Globus pallidus (tissue), 1 donor: ENCODE measurements at places on chromosomes 1 and 21.
A peak's percentile ranks its signal among the peaks of the same experiment; 100 is the strongest.

DNA sequence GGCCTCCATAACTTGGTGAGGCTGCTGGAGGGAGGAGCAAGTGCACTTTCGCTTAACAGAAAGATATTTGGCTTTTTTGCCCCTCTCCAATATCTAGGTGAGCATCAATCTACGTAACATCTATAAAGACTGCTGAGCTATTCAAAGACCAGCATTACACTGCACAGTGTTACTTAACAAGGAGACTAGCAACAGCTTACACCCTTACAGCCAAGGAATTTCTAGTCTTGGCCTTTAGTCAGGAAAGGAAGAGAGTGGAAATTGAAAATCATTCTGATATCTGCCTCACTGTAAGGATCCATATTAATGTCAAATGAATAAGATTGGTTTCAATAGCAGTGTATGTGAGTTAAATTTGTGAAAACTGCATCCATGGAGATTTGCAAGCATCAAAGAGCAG, 163.9 kb upstream of the DUSP10 start:
- DNase-seq, result no peak

GRCh38 chr1:193479187-193479586, 292.8 kb upstream of the B3GALT2 start:
- DNase-seq, result no peak

DNA sequence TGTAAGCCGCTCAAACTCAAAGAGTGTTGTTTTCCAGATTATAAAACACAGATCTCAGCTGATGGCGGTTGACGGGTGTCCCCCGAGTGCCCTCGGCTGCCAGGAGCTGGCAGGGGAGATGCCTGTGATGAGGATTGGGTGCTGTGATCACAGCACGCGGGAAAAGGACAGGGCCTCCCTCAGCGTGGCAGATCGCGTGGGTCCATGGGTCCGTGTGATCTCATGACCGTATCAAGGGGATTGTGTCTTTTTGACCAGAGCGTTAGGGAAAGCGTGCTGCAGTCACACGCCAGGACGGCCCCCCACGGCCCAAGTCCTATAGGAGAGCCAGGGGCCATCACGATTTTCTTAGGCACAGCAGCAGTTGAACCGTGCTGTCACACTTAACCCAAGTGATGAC, 51.9 kb downstream of the PDE9A start:
- DNase-seq, result no peak

GRCh38 chr1:180199018-180199417, 31.0 kb upstream of the LHX4 start:
- no peak for DNase-seq

GRCh38 chr1:63924600-63924999, 150.8 kb downstream of the ROR1 start:
- no peak for DNase-seq

DNA sequence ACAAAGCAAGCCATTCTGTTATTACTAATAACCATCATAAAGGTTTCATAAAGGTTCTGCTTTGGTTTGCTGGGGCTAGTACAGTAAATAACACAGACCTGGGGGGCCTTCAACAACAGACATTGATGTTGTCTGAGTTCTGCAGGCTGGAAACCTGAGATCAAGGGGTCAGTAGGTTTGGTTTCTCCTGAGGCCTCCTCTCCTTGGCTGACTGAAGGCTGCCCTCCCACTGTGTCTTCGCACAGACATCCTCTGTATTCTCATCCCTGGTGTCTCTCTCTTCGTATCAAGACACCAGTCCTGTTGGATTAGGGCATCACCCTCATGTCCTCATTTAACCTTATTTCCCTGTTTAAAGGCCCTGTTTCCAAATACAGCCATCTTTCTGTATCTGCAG, 37.3 kb downstream of the HUNK start:
- DNase-seq, result no peak

DNA sequence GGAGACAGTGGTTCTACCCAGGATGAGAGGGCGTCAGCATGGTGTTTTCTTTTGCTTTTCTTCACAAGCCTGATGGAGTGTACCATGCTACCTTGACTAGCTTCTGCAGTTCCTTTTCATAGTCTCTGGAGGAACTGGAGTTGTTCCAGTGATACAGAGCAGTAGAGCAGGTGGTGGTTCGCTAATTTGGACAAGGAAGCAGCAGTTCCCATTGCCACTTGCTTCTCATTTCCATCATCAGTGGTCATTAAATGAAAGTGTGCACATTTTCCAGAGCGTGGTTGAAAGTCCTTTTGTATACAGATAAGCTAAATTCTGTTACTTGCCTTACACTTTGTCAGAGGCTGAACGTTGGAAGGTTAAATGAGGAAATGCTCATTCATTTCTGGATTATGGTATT, 182.3 kb downstream of the C1orf21 start:
- DNase-seq, result no peak

- DNase-seq, result no peak
Observed at GRCh38 chr1:203536980-203537455, 43.1 kb downstream of the OPTC start.

DNA sequence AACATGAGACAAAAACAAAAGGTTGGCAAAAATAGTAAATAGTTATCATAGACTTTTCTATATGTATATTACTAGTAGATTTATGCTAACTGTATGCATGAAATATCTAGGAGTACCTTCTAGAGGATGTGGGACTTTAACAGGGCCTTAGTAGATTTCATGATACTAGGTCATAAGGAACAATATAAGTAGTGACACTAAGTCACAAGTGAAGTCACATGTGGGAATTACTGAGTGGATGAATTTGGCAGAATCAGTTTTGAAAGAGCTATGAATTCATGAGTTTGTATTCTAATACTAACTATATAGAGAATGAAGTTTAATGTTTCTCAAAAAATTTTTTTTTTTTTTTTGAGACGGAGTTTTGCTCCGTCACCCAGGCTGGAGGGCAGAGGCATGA, 53.1 kb upstream of the GPR25 start:
- no peak for DNase-seq

- DNase-seq, result no peak
Observed at GRCh38 chr1:17189632-17189990, 15.3 kb upstream of the PADI1 start.

- DNase-seq, result no peak
Observed at GRCh38 chr1:25342846-25343245, 4.7 kb downstream of the TMEM50A start.

- no peak for DNase-seq
Observed at GRCh38 chr1:33502726-33503125, 30.3 kb downstream of the ZSCAN20 start.

DNA sequence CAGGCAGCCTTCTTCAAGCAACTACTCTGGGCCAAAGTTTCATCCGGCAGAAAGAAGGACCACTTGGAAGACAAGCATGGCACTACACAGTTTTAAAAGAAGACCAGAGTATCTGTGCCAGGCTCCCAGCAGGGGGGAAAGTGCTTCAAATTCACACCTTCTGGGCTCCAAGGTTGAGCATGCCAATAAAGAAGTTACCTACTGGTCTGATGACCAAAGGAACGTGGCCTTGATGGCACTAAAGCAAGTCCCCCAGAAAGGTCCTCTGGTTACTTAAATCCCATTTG, 73.5 kb downstream of the CD46 start:
- no peak for DNase-seq

- no peak for DNase-seq
Observed at GRCh38 chr21:32844653-32845436, 73.3 kb upstream of the PAXBP1 start.

GRCh38 chr1:230332061-230332460, 94.1 kb downstream of the PGBD5 start:
- no peak for DNase-seq

- DNase-seq, result no peak
Observed at GRCh38 chr1:172452536-172453152, 8.8 kb upstream of the PIGC start.

GRCh38 chr1:184761969-184762485, 7.4 kb upstream of the EDEM3 start:
- no peak for DNase-seq

DNA sequence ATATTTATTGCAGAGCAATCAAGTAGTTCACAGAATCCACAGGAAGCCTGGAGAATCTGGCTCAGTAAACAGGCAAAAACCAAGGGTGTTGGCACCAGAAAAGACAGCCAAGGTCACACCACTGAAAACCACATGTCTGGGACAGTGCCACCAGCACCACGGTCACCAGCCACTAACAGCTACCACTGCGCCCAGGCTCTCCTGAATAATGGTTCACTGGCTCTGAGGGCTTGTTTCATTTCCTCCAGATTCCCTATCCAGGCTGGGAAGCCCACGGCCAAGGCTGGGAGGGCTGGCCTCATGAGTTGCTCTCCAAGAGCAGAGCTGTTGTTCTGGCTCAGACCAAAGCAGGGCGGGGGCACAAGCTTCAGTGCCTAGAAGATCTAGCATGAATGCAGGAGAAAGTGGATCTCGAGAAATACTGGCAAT, 54.5 kb upstream of the PTGFRN start:
- no peak for DNase-seq

GRCh38 chr21:27365394-27365793, 398.5 kb upstream of the ADAMTS5 start:
- DNase-seq, result no peak

DNA sequence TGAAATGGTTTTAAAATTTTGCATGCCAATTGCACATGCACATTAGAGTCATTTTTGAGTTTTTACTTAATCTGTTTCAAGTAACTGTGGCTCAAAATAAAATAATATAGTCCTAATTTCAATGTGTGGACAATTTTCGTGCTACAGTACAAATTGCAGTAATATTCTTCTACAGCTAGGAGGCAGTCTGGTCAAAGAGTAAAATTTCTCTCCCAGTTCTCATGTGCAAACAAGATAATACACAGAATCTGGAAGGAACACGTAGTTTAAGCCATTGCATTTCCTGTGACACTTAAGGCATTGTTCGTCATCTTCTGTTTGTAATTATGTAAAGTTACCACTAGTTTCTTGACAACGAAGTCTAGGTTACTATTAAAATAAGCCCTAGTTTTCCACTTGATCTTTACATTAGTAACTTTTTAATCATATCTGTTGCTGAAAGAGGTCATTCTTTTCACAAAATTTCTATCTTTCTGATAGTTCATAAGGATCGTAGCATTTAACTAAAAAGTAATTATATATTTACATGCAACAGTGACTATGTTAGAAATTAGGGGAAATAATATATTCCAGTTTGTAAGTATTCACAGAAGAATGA, 28.9 kb downstream of the ODR4 start:
- DNase-seq, result peak; percentile 32

DNA sequence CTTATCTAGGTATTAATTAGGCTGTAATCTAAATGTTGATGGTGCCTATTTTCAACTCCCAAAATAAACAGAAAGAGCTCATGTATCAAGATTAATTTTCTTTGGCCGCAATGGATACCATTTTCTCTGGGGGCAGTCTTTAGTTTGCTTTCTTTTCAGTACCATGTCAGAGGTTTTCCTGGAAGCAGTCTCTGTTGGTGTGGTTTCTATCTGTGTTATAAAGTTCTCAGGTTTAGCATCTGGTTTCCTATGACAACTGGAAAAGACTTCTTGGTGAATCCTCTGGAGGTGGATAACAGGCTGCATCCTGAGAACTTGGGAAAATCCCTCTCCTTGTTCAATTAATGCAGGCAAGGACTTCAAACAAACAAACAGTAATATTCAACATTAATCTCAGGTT, 38.7 kb upstream of the BATF3 start:
- no peak for DNase-seq

GRCh38 chr1:191634801-191635508, 523.3 kb upstream of the RGS18 start:
- DNase-seq, result no peak

DNA sequence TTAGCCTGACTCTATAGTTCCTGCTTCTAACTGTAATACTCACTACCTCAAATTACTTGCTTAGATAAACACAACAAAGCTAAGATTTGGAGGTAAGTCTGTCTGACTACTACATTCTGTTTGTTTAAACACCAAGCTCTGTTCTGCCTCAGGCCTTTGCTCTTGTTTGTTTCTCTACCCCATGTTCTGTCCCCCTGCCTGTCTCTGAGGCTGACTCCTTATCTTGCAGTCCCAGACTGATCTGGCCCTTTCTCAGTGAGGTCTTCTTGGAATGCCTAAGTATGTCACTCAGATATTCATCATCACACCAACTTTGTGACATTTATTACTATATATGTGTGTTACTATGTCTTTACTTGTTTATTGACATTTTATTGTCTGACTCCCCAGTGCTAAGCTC, 425.5 kb downstream of the LMO4 start:
- no peak for DNase-seq

DNA sequence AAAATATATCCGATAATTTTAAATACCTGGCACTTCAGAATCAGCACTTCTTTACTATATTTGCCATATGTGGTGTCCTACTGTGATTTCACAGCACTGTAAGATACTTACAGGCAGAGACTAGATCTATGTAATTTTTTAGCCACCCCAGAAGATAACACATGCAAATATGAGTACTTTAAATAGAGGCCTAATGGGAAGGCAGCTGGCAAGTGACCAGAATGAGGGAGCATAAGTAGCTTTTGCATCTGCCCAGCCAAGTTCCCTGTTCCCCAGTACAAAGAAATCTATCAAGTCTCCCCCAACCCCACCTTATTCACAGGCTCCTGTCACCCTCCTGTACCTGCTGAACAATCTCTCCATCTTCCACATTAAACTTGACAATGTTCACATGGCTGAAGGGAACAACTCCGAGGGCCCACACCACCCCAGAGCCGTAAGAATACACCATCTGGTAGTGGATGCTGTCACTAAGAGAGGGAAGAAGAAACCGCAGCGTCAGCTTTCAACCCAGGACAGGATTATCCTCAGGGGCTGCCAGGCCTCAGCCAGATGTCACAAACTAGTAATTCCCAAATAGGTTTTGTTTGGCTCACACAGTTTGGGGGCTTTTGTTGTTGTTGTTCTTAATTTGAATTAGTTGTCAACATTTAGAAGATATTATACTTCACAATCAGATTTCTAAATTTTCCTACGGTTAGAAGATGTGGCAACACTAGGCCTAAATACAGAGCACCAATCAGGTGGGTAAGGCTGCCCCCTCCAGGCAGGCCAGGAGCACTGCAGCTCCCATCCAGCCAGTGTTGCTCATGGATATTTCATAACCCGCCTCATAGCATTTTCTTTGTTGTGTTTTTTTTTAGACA, 10.4 kb downstream of the EMC1 start:
- peak; percentile 43 for DNase-seq
